ENCODE measurements at places on chromosomes 7 and 10.

DNA sequence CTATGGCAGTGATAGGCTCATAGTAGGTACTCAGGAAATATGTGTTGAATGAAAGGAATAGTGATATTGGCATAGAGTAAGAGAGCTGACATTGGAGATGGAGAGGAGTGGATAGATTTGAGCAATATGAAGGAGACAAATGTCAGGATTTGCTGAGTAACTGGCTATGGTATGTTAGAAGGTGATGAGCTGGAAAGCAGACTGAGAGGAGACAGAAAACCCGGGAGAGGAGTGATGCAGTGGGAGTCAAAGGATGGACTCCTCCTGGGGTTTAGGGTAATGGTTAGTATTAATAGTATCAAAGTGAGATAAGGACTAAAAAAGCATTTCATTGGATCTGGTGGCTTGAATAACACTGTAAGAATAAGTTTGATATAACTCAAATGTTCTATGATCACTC, 64.8 kb downstream of the CD36 start:
- DNase-seq = no peak

- no peak for DNase-seq
These were observed 263.8 kb downstream of the PTEN start for GRCh38 chr10:88127269-88127668.

GRCh38 chr10:70337201-70337651, 45.2 kb downstream of the LRRC20 start:
- no peak for DNase-seq

GRCh38 chr7:54864663-54865062, 105.7 kb upstream of the SEC61G start:
- no peak for DNase-seq

All from stimulated activated CD4-positive, alpha-beta T cell treated with anti-CD3 and anti-CD28 coated beads, Interleukin-12 subunit alpha, Interleukin-12 subunit beta, amount 100 ng/mL, for 4 hours (primary cell).